ENCODE measurements at places on chromosomes 1 and 21.

GRCh38 chr1:113975211-113975895 lies 3.9 kb upstream of the OLFML3 start:
- DNase-seq: no peak

- DNase-seq: no peak
These were observed 45.4 kb upstream of the TDRD10 start for GRCh38 chr1:154456631-154457030.

DNA sequence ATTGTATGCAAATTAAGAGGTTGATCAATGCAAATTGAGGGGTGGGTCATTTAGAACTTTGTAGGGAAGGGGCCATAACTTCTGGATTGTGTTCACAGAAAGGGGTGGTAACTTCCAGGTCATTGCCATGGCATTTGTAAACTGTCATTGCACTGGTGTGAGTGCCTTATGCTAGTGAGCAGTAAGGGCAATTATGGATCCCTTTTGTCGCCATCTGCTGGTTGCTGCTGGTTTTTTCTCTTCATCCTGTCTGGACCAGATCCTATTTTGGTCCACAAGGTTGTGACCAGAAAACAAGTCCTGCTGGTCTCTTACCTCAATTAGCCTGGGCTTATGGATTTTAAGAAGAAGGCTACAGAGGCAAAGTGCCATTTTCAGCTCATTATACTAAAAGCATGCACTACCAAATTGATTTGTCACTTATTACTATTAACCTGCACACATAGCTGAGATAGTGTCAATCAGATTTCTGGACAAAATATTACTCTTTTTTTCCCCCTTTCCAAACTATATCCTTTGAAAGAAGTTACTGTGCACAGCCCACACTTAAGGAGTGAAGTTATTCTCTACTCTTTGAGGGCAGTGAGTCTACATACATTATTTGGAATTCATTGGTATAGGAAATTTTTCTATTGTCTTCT lies 196.2 kb downstream of the ZC3H11B start:
- peak; percentile 30 for DNase-seq

DNA sequence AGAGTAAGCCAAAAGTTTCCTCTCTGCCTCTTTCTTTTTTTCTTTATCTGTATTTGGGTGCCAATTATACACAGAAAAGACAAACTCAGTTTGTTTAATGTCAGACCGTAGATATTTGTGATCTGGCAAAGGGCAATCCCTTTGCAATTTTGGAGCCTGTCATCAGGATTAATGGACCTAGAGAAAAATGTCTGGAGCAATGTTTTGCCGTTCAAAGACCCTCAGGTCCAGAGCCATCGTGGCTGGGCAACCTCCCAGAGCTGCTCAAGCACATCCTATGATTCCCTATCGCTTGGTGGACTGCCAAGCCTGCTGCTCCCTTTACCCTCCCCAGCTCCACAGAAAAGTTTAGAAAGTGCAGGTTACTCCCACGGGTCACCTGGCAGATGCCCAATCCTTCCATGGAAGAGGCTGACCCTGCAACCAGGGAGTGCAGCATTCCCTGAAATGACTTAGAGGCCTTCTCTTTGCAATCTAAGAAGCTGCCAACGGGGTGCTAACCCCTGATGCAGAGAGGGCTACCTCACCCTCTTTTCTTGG lies 112.5 kb upstream of the NGF start:
- no peak for DNase-seq

GRCh38 chr1:199295107-199295506 lies 656.3 kb downstream of the PTPRC start:
- DNase-seq: no peak

GRCh38 chr1:228194921-228195812 lies 12.7 kb upstream of the OBSCN start:
- DNase-seq: no peak

- no peak for DNase-seq
These were observed 4.5 kb downstream of the TXNIP start for GRCh38 chr1:145991735-145992412.

- no peak for DNase-seq
These were observed 57.2 kb downstream of the ADARB1 start for GRCh38 chr21:45131537-45131999.

DNA sequence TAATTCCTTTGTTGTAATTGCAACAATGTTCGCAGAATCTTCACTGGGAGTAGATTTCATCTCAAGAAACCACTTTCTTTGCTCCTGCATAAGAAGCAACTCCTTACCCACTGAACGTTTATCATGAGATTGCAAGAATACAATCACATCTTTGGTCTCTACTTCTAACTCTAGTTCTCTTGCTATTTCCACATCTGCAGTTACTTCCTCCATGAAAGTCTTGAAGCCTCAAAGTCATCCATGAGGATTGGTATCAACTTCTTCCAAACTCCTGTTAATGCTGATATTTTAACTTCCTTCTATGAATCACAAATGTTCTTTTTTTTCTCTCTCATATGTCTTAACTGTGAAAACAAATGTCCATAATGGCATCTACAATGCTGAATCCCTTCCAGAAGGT lies 118.6 kb upstream of the RAB4A start:
- no peak for DNase-seq

DNA sequence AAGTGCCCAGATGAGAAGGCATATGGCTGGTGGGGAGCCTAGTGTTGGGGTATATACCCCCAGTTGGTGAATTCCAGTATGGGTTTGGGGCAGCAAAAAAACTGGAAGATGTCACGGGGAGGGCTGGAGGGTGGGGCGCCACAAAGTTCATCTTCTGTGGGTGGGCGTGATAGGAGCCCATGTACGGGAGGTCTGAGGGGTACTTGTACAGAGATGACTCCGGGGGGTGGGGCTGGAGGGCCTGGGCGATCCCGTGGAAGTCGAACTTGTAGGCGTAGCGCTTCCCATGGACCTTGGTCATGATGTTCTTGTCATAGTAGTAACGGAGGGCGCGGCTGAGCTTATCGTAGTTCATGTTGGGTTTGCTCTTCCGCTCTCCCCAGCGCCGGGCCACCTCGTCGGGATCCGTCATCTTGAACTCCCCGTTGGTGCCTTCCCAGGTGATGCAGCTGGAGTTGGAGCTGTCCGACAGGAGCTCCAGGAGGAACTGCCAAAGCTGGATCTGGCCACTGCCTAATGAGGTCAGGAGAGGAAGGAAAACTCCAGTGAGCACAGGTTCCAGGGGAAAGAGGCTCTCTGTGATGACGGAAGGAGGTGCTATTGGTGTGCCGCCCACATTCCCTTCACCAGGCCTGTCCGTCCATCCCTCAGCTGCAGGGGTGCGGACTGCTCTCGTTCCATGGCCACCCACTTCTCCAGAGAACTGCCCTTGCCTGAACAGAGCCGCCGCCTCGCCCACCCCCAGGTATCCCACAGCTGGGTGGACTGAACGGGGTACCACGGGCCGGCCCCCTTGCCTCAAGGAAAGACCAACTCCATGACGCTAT lies 114.7 kb downstream of the ERG start:
- no peak for DNase-seq

DNA sequence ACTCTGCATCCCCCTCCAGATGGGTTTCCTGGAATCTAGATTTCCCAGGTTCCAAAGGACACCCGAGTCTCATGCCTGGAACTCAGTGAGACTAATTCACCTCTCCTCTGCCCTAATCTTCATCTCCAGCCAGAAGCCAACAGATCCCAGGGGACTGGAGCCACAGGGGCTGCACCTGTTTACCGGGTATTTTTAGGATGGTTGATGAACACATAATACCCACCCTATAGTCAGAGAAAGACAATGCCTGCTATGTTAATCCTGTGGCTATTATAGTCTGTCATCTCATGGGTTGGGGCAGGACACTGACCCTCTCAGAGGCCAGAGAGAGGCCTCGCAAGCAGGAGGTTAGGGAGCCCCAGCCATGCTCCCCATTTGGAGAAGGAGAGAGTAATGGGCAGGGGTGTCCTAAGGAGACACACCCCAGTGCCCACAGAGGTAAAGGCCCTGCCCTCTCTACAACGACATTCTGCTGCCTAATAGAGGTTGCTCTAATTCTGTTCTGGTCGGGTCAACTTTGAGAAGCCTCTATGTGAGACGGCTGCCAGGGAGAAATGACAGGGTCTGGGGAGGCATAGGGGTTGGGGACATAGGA lies 1.0 kb upstream of the TNNI1 start:
- no peak for DNase-seq

- DNase-seq: no peak
These were observed 1.4 kb upstream of the EVI5 start for GRCh38 chr1:92786111-92786901.

DNA sequence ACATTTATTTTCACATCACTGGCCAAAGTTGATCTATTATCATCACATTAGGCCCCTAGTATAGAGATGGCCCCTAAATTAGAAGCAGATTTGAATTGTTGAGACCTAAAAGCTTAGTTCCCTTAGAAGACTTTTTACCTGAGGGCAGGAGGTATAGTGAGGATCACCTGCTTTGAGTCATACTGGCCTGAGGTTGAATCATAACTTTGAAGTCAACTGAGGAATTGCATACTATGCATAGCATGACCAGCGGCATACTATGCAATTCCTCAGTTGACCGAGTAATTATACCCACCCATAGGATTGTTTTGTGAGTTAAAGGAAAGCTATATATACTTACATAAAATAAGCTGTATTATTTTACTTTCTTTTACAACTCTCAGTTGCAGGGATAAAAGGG lies 50.3 kb upstream of the DPH5 start:
- no peak for DNase-seq

DNA sequence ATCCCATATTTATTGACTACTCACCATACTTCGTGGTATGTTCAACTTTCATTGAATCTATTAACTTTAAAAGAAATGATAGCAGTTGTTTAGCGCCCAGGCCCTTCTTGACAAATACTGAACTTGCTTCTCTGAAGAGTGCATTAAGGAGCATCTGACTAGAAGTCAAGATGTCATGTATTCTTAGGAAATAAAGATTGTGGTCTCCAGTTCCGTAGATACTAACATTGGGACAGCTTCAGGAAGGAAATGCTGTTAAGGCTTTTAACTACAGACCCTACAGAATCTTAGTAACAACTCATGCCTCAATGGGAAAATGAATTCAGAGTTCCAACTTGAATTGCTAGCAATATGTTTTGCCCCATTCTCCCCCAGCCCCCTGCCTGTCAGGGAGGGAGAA lies 14.8 kb downstream of the LYST start:
- DNase-seq: no peak

DNA sequence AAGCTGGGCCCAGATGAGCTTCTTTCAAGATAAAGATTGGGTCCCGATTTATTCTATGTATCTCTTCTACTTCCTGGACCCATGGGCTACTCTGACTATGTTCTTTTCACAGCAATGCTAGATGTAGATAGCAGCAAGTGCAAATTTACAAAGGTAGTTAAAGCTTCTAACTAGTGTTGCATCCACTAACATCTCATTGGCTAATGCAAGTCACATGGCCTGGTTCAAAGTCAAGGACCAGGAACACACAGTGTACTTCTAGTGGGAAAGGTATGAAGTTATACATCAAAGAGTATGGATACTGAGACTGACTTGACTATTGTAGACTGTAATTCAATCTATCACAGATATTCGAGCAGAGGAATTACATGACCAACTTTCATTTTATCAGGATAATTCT lies 588.8 kb downstream of the PLA2G4A start:
- no peak for DNase-seq

GRCh38 chr1:54273092-54273794 lies 73.3 kb downstream of the MRPL37 start:
- no peak for DNase-seq

DNA sequence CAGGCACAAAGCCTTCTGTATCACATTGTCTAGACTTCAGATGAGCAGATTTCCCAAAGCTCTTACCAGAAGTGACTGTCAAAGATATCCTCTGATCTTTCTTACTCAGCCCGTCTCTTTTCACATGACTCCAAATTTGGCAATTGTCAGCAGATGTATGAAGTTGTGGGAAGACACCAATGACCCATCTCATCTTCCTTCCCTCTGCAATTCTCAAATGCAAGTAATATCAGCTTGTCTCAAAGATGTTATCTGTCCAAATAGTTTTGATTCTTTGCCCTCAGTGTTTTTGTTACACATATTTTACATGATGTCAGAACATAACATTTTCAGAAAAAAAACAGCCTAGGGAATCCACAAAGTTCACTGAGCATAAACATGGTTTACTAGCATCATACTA lies 45.1 kb upstream of the RGS2 start:
- no peak for DNase-seq

DNA sequence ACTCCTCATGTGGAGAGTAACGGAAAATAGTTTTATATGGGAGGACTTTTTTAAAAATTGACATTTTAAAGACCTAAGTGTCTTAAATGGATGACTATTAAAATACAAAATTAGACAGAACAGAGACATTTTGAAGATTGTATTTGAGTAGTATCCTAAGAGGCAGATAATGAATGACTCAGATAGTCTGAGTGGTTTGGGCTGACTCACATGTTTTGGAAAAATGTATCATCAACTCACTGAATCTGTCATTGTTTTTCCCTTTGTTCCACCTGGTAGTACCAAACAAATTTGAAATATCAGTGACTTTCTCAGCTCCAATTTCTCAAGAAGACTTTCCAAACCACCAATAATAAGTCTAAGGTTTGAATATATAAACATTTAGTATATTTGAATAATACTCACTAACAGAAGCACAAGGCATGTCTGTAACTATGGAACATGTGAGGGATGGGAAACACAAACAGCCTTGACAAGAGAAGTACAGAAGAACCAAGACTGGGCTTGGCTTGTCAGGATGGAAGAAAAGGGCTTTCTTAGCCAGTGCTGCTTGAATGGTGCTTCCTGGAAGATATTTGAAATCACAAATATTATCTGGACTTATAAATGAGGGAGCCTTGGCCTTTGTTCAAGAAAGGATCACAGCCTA lies 90.6 kb downstream of the SGIP1 start:
- DNase-seq: no peak

DNA sequence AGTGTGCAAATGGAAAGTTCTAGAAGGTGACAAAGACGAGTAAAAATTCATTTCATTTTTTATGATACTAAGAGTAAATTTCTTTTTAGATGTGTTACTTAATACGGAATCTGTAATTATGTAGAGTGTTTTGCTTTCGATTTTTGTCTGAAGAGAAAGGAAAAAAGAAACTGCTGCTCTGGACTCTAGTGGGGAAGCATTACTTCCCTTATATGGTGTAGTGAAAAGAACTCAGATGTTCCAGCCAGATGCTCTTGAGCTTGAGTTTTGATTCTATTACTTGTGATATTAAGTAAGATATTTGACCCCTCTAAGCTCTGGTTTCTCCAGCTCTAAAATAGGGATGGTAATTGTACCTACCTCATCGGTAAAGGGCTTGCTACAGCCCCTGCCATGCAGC lies 12.2 kb upstream of the GPR161 start:
- no peak for DNase-seq

- DNase-seq: peak; percentile 89
These were observed 10.9 kb downstream of the WNT4 start for GRCh38 chr1:22131875-22132486.

Data from HuH-7.5 (cell line).